Spleen (tissue), 13 donors: ENCODE measurements at places on chromosomes 5 and 9. TPM values are rescaled to one million over a fixed set of nuclear protein-coding genes. Genes with fewer than 3 reads are reported as not detected.
A peak's percentile ranks its signal among the peaks of the same experiment; 100 is the strongest.

FGF1 gene
- 2.5 TPM for total RNA-seq

GCNT4 gene
- total RNA-seq, result 2.8 TPM

GRCh38 chr9:130666393-130667119 lies 2.2 kb downstream of the PRDM12 start:
- H3K4me1 ChIP-seq, result peaks cover 41% of the 10 kb centered on the region
- DNase-seq, result no peak
- H3K27me3 ChIP-seq, result peaks cover 77% of the 10 kb centered on the region
- no peaks in the 10 kb centered on the region for H3K36me3 ChIP-seq
- H3K4me3 ChIP-seq, result no peak overlapping the region

- no peaks in the 10 kb centered on the region for H3K4me1 ChIP-seq
- no peak overlapping the region for H3K27ac ChIP-seq
- no peaks in the 10 kb centered on the region for H3K36me3 ChIP-seq
- no peaks in the 10 kb centered on the region for H3K27me3 ChIP-seq
Observed at GRCh38 chr5:83517688-83518085, 46.1 kb downstream of the VCAN start.

DNA sequence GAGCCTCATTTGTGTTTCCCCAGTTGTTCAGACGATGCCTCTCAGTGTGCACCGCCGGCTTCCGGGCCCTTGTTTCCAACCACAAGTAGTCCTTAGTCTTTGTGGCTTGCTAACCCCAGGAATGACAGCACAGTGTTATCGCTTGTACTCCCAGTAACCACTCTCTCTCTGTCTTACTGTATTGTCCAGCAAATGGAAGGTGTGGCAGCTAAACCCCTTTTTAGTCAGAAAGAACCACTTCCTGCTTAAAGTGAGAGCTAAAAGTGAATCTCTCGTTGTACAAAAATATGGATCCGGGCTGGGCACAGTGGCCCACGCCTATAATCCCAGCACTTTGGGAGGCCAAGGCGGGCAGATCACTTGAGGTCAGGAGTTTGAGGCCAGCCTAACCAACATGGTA lies 61.3 kb downstream of the ENC1 start:
- no peak for DNase-seq
- H3K4me1 ChIP-seq, result peaks cover 36% of the 10 kb centered on the region
- H3K36me3 ChIP-seq, result no peaks in the 10 kb centered on the region
- no peaks in the 10 kb centered on the region for H3K27me3 ChIP-seq

DNA sequence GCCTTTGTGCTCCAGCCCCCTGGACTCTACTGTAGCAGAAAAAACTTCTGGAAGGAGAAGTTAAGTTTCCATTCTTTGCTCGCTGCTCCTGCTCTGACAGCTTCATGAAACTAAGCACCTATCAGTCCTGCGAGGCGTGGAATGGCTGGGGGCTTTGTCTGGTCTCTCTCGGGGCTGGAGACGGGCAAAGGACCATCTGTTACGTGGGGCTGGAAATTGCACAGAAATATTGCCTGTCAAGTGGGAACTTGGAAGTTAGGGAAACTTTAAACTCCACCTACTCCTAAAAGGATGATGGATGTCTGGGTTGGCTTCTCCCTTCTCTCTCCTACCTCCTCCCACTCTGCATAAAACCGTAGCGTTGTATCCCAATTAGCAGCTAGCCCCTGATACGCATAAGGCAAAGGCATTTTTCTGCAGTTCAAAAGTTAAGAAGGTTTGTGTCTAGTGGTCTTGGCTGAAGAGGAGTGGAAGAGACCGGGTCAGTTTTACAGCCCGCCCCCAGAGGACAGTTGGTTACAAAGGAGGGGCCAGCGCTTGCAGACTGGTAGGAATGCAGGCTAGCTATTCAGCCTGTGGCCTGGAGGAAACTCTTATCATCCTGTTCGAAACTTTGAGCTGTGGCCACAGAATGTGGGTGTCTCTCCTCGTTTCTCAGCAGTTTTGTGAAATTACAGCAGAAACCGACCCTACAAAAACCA lies 1.3 kb downstream of the FBXL7 start:
- H3K36me3 ChIP-seq, result no peaks in the 10 kb centered on the region
- peak overlapping the region; percentile 38 for H3K4me3 ChIP-seq
- H3K4me1 ChIP-seq, result peaks cover 6% of the 10 kb centered on the region
- no peaks in the 10 kb centered on the region for H3K27me3 ChIP-seq
- DNase-seq, result no peak
- peak overlapping the region; percentile 82 for H3K27ac ChIP-seq

TAF11L10 gene
- not detected for total RNA-seq

DNA sequence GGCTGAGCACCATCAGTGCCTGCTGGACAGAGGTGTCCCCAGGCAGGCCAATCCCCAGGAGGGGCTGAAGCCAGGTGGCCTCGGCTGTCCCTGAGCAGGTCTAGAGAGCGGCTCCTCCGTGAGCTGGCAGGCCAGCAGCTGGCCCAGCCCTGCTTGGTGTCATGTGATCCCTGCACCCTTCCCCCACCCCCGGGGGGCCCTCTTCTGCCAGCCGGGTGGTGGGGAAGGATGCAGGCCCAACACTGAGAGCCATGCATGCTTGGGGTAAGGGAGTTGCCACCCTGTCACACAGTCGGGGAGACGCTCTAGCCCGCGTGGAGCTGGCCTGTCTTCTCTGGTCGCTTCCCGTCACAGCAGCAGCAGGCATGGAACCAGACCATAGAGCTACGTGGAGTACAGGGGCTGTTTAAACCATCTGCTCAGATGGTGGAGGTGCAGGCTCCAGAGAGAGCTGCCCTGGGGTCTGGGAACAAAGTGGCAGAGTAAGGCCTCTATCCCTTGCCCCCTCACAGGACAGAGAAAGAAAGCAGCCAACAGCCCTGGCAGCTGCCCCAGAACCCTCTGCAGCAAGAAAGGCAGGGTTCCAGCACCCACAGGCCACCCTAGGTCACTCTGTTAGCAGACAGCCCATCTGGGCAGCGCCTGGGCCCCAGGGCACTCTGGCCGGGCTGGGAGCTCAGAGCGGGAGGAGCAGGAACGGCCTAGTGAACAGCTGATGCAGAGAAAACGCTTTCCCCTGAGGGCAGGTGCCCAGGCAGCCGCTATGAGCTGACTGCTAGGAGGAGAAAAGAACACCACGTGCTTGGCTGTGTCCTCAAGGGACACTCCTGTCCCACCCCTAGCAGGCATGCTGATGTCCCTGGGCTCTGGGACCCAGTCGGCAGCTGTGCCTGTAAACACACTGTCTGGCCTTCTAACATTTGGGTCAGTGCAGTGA lies 6.8 kb downstream of the RALGDS start:
- no peaks in the 10 kb centered on the region for H3K27me3 ChIP-seq
- peaks cover 20% of the 10 kb centered on the region for H3K36me3 ChIP-seq
- no peak overlapping the region for H3K4me3 ChIP-seq
- H3K4me1 ChIP-seq, result peaks cover 76% of the 10 kb centered on the region

DNA sequence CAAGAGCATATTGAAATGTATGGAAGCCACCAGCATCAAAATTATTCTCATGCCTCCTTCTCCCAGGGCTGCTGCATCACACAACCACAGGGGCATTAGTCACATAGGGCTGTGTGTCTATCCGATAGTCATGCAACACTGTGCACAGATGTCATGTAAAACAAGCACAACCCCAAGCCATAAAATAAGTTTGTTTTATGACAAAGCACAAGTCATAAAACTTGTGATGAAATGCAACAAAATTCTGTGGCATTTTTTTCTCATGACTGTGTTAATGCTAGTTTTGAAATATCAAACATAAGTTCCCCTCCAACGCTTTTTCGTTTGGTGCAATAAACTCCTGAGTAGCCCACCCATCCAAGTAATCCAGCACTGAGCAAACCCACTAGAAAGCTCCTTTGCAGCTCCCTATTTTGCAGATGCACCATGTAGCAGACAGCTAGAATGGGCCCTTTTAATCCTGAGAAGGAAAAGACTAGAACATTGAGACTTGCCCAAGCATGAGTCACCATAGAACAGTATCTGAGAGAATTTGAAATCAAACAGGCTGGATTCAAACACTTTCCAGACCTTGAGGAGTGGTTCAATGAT lies 93.3 kb upstream of the ZNF366 start:
- no peaks in the 10 kb centered on the region for H3K36me3 ChIP-seq
- DNase-seq, result no peak
- H3K27ac ChIP-seq, result no peak overlapping the region
- no peak overlapping the region for H3K4me3 ChIP-seq
- H3K27me3 ChIP-seq, result no peaks in the 10 kb centered on the region

- no peak for DNase-seq
- H3K4me3 ChIP-seq, result no peak overlapping the region
- no peaks in the 10 kb centered on the region for H3K27me3 ChIP-seq
Observed at GRCh38 chr5:120540097-120540496, 76.0 kb downstream of the PRR16 start.

- DNase-seq, result no peak
- peaks cover 7% of the 10 kb centered on the region for H3K4me1 ChIP-seq
- no peaks in the 10 kb centered on the region for H3K36me3 ChIP-seq
- H3K27me3 ChIP-seq, result no peaks in the 10 kb centered on the region
- H3K4me3 ChIP-seq, result no peak overlapping the region
- H3K27ac ChIP-seq, result no peak overlapping the region
Observed at GRCh38 chr5:124285071-124285470, 461.4 kb downstream of the ZNF608 start.

- no peak for DNase-seq
- no peaks in the 10 kb centered on the region for H3K27me3 ChIP-seq
- no peaks in the 10 kb centered on the region for H3K4me1 ChIP-seq
- H3K36me3 ChIP-seq, result no peaks in the 10 kb centered on the region
- H3K27ac ChIP-seq, result no peak overlapping the region
Observed at GRCh38 chr5:3365501-3366215, 230.0 kb upstream of the IRX1 start.

DNA sequence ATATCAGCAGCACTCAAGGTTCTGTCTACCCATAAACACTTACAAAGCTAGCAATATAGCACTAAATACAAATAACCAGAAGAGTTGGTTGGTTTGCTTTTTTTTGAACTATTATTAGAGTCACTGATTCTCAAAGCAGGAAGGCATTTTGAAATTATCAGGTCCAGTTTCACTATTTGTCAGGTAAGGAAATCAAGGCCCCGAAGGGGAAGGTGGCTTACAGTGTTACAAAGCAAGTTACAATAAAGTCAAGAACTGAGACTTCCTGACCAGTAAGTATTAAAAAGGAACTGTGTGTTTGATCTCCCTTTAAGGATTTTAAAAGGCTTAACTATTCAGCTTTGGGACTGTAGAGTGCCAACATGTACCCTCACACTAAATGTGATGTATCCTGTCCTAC lies 10.8 kb downstream of the C5orf15 start:
- H3K27ac ChIP-seq, result peak overlapping the region; percentile 36
- peaks cover 5% of the 10 kb centered on the region for H3K4me1 ChIP-seq
- no peak overlapping the region for H3K4me3 ChIP-seq
- no peak for DNase-seq
- no peaks in the 10 kb centered on the region for H3K27me3 ChIP-seq

BAAT gene
- not detected for total RNA-seq

DNA sequence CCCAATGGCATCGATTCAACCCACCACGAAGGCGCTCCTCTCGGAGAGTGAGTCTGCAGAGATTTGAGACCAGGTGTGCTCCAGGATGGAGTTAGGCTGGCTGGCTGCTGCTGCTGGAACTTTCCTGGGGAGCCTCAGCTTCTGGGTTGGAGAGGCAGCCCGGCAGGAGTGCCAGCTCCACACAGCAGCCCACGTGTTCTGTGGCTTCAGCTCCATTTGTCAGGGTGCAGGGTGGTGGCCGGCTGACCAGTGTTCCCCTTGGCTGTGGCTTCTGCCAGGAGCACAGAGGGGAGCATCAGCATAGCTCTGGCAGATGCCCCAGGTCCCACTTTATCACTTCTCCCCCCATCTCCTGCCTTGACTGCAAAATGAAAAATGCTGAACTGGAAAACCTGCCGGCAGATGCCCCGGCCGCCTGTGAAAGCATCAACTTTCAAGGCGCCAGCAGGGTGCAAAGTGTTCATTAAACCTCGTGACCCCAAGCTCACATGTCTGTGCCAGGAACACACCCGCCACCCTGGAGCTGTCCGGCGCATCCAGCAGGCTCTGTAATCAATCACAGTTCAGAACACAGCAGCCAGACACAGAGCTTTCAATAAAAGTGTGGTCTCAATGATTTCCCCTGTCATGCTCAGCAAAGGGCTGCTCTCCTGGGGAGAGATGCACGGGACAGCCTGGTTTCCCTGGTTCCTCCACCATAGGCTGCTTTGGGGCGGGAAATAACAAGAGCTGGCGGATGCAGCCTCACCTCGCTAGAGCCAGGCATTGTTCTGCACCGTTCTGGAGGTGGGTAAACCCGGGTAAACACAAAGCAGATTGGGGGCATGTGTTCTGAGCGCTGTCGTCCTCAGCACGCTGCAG lies 53.2 kb downstream of the TRIP13 start:
- no peaks in the 10 kb centered on the region for H3K36me3 ChIP-seq
- H3K27me3 ChIP-seq, result peaks cover 49% of the 10 kb centered on the region
- H3K4me1 ChIP-seq, result no peaks in the 10 kb centered on the region

CACFD1 gene
- total RNA-seq, result 10.0 TPM

ACTBL2 gene
- not detected for total RNA-seq

GRCh38 chr5:38847559-38848347 lies 1.9 kb downstream of the OSMR start:
- peaks cover 48% of the 10 kb centered on the region for H3K27me3 ChIP-seq
- H3K36me3 ChIP-seq, result no peaks in the 10 kb centered on the region
- H3K27ac ChIP-seq, result peak overlapping the region; percentile 91
- no peak for DNase-seq
- H3K4me3 ChIP-seq, result peak overlapping the region; percentile 65

DNA sequence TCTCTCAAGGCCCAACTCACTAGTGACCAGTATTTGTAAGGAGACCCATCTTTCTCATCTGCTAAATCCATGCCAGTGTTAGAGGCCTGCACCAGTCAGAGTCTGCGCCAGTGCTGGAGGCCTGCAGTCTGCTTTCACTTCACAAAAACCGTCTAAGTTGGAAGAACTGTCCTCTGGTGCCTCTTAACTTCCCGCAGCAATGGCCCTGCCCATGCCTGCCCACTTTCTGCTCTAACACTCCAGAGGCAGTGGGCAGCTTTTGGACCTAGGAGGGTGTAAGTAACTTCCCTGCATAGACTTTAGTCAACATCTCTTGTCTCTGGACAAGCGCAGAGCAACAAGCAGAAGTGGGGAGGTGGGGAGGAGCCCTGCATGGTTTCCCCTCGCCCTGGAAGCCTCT lies 152.9 kb downstream of the AUH start:
- peak overlapping the region; percentile 80 for H3K27ac ChIP-seq
- peak; percentile 72 for DNase-seq
- no peaks in the 10 kb centered on the region for H3K27me3 ChIP-seq

DAP gene
- total RNA-seq, result 71.1 TPM

DNA sequence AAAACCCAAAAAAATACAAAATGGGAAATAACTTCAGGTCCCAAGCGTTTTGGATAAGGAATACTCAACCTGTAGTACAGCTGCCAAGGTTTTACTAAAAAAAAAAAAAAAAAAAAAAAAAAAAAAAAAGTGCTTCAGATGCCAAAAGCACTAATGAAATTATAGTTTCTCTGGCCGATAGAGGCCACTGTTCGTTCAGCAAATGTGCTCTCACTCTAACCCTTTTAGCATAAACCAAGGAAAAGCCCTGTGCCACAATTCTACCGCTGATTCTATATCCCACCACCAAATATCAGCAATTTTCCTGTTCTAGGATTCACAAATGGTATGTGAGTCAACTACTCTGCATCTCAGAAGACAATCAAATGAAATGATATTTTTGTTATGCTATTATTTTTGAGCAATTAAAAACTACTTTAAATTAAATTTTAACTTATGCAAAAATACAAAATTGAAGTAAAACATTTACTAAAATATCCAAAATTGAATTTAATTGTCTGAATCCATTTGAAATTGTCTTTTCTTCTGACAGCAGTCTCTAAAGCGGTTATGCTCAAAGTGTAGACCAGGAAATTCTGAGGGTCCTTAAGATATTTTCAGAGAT lies 79.8 kb downstream of the RICTOR start:
- no peaks in the 10 kb centered on the region for H3K4me1 ChIP-seq
- no peak for DNase-seq
- no peak overlapping the region for H3K4me3 ChIP-seq
- peaks cover 67% of the 10 kb centered on the region for H3K36me3 ChIP-seq
